MCF 10A (cell line): ENCODE measurements at places on chromosomes 1 and 21.

GRCh38 chr1:22749503-22749902 is 38.9 kb downstream of the EPHB2 start:
- DNase-seq = no peak

GRCh38 chr1:153537376-153537730 is 1.6 kb upstream of the S100A6 start:
- DNase-seq = no peak

DNA sequence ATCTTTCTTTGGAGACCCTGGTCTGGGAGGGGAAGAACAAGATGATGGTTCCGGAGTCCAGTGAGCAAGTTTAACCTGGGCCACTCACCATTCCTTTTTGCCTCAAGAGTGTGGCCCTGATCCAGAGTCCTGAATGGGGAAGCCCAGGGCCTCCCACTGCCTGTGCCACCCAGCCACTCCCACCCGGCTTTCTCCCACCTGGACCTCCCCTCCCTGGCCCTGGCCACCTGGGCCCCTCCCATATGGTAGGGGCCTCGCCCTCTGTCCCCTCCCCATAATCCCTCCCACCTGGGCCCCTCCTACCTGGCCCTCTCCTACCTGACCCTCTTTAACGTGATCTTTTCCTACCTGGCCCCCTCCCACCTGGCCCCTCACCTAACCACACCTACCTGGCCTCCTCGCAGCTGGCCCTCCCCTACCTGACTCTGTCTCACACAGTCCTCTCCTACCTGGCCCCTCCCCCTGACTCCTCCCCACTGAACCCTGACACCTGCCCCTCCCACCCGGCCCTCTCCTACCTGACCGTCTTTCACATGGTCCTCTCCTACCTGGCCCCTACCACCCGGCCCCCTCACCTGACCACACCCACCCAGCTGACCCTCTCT is 220.7 kb upstream of the VAMP3 start:
- DNase-seq = no peak

DNA sequence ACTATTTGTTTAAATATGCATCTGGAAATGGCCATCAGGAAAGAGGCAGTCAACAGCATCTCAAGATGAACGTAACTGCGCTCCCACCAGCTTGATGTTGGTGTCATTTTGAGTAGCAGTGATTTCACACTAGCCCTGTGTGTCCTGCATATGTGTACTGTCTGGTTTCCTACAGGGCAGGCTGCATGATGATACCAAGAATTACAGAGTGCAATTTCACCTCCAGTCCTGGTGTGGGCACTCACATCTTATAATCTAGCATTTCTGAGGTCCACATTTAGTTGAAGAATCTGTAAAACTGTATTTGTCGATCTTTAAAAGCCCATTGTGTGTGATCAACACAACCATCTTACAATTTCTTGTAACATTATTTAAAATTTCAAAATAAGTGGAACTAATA is 336.4 kb downstream of the PAPPA2 start:
- no peak for DNase-seq

- peak; percentile 82 for DNase-seq
These were observed 51.1 kb downstream of the HSF2BP start for GRCh38 chr21:43608225-43608624.

DNA sequence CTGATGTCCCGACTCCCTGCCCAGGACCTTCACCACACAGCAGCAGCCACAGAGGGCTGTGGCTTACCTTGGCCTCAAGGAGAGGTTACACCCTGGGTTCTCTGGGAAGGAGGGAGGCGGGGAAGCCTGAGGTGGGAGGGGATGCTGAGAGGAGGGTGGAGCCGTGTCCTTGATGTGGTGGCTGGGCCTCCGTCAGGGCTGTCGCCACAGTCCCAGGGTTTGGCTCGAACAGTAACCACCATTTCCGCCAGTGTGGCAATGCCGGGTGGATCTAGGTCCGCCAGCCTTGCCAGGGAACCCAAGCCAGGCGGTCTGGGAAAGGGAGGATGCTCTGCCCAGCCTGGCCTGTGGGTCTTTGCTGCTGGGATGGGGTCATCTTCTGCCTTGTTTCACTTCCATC is 18.4 kb upstream of the CDCA8 start:
- DNase-seq = no peak

DNA sequence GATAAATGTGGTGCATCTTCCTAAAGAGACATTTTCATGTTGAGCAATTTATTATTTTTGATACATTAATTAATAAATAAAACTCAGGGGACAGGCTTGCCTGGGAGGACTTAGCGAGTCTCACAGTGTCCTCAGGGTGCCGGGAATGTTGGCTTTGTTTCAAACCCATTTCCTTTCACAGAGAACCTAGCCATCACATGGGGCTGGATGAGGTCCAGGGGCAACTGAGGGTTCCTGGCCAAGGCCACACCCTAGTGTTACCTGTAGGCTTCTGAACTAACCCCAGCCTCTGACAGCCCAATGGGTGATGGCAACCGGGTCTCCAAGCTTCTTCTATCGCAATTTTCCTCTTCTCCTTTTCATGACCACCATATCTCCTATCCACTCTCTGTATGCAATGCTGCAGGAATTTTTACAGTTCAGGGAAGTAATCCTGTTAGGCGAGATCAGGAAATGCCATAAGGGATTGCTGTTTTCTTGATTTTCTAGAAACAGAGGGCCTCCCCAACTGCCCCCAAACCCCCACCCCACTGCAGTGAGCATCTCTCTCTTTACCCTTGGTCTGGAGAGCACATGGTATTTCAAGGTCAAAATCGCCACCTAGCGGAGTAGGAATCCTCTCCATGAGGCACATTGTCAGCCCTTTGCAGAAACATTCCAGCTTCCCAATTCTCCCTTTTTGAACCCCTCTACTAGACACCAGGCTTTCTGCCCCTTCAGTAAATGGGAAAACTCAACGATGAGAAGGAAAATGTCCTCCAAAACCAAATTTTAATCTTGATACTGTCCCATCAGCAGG is 22.1 kb upstream of the SMYD3 start:
- peak; percentile 81 for DNase-seq

DNA sequence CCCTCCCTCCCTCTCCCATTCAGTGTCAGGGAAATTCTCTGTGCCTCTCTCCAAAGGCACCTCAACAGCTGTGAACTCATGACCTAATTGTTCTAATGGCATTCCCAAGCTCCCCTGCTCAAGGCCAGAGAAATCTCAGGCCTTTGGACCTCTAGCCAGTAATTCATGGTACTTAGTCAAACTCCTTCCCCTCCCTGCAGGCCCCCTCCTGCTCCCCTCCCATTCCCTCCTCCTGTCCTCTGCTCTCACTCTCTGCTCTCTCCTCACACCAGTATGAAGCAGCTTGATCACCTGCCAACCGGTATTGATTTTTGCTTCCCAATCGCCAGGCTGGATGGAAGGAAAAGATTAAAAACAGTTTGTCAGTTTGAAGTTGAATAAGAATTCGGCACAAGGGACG is 370.5 kb upstream of the PBX1 start:
- DNase-seq = no peak
